ENCODE measurements at places on chromosomes 7 and 10. TPM values are rescaled to one million over a fixed set of nuclear protein-coding genes. Genes with fewer than 3 reads are reported as not detected.

DNA sequence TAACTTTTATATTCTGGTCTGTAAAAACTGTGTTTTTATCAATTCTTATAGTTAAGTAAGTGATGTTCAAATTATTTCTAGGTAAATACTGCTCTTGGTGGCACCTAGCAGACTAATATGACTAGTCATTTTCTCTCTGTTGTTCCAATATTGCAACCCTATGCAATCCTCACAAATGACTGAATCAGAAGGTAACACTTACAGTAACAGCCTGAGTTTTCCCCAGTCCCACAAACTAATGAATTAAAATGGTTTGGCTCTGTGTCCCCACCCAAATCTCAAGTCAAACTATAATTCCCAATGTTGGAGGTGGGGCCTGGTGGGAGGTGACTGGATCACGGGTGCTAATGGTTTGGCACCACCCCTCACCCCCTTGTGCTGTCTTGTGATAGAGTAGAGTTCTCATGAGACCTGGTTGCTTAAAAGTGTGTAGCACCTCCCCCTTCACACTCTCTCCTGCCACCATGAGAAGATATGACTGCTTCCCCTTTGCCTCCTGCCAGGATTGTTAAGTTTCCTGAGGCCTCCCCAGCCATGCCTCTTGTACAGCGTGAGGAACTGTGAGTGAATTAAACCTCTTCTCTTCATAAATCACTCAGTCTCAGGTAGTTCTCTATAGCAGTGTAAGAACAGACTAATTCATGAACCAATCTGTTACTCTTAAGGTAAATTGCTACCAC lies 43.5 kb downstream of the MTPN start:
- no peak for DNase-seq

The RPEL1 gene
- total RNA-seq = 0.10 TPM

The ZNF783 gene
- 15.5 TPM for total RNA-seq

The ATRNL1 gene
- 0.12 TPM for total RNA-seq

The PNLIPRP1 gene
- not detected for total RNA-seq

DNA sequence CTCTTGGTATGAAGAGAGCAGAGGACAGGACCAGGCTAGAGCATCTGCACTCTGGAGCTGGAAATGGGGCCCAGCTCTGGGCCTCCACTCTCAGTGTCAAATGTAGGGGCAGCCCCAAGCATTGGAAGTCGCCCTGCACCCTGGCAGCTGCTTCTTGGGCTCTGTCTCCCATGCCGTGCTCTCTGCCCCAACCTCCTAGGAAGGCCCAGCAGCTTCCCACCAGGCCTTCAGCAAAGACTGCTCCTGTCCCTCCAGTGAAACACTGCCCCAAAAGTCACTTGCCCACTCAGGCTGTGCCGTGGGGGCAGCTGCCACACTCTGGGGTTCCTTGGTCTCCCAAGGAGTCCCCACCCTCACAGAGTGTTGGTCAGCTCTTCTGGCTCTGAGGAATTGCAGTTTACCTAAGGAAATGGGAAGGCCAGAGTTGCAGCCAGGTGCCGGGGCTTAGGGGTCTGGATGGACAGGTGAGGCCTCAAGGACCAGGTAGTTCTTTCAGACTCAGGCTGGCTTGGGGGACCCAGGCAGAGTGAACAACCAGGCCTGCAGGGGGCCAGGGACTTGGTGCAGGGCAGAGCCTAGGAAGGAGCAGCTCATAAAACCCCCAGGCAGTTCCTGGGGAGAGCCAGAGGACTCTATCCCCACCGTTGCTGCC lies 9.4 kb upstream of the OPN4 start:
- no peak for DNase-seq

DNA sequence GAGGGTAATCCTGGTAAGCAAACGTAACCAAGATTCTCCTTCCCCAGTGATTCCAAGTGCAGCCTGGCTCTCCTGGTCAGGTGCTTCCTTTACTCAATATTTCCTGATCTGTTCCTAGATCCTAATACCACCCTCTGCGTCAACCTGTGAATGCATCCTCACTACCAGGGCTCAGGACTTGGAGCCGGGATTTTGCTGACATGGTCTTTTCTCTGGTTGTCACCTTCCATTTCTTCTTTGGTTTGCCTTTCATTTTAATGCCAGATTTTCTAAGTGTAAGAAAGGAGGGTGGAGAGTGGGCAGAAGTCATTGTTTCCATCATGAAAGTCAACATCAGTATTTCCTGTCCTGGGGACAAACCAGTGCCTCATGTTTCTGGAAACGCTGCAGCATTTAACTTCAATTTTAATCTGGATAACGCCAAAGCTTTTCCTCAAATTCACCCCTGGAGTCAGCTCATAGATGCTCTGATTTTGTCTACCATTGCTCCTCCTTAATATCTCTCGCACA lies 210.4 kb upstream of the ZNF32 start:
- DNase-seq = no peak

All from activated CD4-positive, alpha-beta memory T cell treated with anti-CD3 and anti-CD28 coated beads for 36 hours (primary cell).